ENCODE measurements at places on chromosomes 12 and 14.

DNA sequence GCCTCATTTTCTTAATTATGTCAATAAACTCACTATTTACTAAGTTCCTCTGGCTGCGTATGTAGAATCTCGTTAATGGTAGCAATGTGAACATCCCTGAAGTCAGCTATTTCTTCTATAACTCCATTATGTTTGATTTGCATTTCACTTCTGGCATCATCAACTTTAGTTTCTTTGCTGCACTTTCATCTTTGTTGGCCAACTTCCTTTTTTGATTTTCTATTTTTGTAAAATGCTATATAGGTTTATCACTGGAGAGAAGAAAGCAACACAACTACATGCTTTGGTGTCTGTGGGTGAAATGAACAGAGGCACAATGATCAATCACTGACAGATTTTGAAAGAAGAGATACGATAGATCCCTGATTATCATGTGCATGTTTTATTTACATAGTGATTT lies 58.5 kb upstream of the ATF7IP start:
- DNase-seq = no peak

GRCh38 chr14:100407376-100408102 lies 84.4 kb downstream of the SLC25A47 start:
- no peak for DNase-seq

GRCh38 chr14:72604133-72604532 lies 289.8 kb downstream of the DPF3 start:
- DNase-seq = no peak

DNA sequence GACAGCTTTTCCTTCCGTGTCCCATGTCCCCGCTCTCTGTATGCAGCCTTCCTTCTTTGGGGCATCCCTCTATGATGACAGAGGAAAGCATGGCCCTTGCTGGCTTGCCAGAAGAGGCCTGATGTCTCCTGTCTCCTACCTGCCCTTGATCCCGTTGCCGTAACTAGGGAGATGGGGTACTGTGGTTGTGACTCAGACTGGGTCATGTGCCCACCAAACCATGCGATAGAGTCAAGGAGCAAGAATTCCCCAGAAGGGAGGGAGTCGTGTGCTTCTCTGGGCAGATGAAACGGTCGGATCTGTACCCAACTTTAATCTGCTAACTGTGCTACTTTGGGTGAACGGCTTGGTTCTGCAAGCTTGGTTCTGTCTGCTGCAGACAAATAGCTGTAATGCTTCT lies 99.1 kb upstream of the DYNC1H1 start:
- DNase-seq = no peak

DNA sequence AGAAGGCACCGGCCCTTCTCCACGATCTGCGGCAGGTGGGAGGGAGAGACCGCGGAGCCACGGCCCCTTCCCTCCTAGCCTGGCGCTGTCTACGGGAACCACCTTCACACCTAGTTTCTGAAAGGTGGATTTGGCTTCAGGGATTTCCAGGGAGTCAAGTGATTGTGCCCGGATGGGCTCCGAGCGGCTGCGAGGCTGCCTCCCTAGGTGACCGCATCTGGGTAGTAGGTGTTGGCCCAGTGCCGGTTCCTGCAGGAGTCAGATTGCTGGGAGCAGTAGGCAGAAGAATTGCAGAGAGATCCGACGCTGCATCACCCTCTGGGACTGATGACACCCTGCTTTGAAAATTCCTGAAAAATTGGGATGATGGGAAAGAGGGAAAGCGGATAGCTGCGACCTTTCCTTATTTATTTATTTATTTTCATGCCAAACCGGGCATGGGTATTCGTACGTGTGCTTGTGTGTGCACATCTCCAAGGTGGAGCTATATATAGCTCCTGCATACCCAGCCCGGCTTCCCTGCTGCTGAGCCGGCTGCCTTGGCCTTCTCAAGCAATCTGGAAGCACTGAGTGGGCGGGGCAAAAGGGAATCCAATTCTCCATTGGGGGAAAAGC lies 1.1 kb downstream of the CNTN1 start:
- DNase-seq = no peak

DNA sequence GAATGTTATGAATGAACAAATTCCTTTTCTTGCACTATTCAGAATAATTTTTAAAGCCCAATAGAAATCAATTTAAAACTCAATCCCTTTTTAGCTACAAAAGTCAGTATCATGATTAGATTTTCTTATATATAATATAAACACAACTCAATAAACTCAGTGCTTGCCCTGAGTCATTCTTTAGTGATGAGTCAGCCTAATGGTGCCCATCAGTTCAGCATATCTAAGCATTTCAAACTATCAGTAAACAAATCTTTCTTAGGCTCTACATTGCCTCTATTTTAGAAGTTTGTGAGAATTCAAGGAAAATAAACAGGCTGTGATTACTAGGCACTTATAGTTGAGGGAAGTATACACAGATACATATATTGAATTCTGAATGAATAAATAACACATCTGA lies 179.6 kb downstream of the NELL2 start:
- DNase-seq = no peak

GRCh38 chr14:87785897-87786296 lies 207.1 kb downstream of the GALC start:
- no peak for DNase-seq

- no peak for DNase-seq
These were observed 49.2 kb upstream of the SGPP1 start for GRCh38 chr14:63777024-63777423.

- no peak for DNase-seq
These were observed 339.7 kb downstream of the PRKD1 start for GRCh38 chr14:29587761-29588470.

DNA sequence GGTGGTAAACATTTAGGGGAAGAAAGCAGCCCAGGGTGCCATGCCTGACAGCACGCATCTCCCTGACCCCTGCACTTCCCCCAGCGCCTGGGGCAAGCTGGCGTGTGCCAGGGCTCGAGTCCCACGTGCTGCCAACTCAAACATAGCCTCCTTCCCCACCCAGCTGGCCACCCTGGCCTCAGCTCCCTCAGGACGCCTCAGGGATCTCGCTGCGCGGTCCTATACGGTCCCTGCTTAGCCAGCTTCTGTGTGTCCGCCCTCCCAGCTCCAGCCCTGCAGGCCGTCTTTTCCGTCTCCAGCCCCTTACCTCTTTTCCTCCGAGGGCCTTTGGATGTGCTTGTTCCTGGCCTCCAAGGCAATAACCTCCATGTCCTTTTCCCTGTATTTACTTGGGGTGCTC lies 71.0 kb downstream of the TESC start:
- no peak for DNase-seq

DNA sequence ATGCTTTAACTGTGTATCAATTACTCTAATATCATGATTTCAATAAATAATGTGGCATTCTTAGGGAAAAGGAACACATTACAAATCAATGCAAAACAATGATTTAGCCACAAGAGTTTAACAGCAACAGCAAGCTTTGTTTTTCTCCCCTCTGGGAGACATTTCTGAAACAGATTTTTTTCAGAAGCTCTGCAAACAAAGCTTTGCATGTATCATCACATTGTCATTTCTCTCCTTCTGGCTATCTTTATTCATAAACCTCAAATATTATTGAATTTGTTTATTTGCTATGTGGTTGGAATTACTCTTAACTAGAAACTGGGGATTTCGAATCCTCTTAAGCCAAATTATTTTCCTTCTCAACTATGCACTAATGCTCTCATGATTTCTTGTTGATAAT lies 278.4 kb upstream of the ATXN7L3B start:
- DNase-seq = no peak

DNA sequence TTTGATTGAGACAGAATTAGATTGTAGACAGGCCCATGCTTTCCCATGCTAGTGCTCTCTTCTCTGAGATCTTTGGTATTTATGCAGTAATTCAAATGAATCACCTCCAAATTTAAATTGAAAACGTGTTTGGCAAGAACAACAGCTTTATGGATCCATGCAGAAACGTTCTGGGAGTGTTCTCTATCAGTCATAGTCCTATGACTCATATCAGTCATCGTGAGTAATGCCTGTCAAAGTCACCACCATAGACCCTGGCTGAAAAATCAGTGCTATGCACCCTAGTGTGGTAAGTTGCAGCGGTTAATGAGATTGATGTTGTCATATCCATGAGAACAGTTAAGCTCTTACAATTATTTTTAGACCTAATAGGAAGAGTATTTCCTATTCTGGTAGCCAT lies 90.1 kb upstream of the FOXG1 start:
- DNase-seq = no peak

GRCh38 chr12:104446646-104447421 lies 9.9 kb upstream of the CHST11 start:
- no peak for DNase-seq

DNA sequence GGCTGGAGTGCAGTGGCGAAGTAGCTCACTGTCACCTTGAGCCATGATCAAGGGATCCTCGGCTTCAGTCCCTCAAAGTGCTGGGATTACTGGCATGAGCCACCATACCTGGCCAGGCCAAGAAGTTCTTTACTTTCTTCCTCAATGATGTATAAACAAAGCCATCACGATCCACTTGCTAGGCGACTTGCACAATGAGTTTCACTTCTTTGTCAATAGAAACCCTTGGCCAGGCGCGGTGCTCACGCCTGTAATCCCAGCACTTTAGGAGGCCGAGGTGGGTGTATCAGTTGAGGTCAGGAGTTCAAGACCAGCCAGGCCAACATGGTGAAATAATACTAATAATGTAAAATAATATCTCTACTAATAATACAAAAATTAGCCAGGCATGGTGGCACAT lies 14.4 kb upstream of the SPSB2 start:
- no peak for DNase-seq

- DNase-seq = no peak
These were observed 332 bp upstream of the TBC1D30 start for GRCh38 chr12:64824130-64824499.

- peak; percentile 21 for DNase-seq
These were observed 844 bp downstream of the DPF3 start for GRCh38 chr14:72892879-72893635.

DNA sequence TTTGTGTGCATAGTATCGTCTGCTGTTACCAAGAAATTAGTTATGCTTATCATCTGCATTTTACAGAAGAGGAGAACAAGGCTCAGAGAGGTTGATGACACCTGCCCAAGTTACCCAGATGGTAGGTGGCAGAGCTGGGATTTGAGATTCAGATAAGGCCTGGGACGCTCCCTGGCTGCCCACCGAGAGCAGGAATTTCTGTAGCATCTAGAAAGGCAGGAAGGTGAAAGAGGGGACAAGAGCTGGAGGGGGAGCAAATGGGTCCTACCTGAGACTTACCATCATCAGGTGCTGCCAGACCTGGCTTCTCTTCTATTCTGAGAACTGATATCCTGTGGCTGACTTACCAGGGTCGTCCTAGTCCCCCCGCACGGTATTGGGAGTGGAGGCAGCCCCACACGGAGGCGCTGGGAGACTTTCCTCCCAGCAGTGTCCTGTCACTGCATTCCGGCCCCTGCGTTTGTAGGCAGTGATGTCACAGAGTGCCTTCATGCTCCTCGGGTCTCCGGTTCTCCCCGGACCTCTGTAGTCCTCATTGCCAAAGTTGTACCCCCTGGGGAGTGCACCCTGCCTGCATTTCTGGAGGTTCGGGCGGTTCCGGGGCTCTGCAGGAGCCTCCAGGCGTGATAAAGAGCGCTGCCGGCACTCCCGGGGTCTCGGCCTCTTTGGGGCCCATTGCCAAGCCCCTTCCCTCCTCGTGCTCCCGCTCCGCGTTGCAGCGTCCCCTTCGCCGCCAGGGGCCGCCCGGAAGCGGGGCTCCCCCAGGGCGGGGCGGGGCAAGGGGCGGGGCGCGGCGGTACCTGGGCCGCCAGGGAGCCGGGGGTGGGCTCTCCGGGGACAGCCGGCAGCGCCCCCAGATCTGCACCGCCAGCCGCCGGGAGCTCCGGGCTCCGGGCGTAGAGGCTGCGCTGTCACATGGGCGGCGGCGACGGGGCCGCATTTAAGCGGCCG lies at the start of gene CABP1:
CABP1 (plus strand) TSS at position 856 of the 951 bp plus-strand sequence; CDS start at position 916, 60 bp downstream.
- DNase-seq = peak; percentile 41

DNA sequence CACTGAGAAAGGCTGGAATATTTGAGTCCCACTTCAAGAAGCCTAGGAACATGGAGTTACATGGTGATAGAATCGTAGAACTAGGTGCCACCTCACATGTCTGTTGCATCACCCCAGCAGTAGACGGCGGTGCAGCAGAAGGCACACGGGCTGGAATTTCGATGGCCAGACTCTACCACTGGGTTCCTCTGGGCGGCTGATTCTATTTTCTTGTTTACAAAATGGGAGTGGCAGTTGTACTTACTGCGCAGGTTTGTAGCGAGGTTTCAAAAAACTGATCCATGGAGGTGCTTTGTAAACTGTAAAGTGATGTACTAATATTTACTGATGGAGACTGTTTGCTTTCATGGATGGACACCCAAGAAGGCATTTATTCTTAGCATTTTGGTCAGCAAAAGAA lies 45.7 kb downstream of the WDR20 start:
- no peak for DNase-seq

- no peak for DNase-seq
These were observed 349.1 kb upstream of the CCDC196 start for GRCh38 chr14:66137081-66137480.

DNA sequence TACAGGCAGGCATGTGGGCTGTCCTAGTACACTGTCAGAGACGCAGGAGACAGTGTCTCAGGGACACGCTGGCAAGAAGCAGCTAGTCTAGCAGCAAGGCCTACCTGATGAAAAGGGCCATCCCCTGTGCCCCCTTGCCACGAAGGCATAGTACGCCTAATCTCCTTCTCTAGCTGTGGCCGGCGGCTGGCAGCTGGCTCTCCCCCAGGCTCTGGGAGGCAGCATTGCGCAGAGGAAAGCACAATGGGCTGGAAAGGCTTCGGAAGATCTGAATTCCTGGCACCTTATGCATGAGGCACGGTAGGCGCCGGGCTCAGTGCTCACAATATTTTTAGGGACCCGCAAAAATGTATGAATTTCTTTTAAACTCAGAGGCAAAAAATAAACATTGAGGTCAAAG lies 16.0 kb upstream of the PLEKHH1 start:
- no peak for DNase-seq

DNA sequence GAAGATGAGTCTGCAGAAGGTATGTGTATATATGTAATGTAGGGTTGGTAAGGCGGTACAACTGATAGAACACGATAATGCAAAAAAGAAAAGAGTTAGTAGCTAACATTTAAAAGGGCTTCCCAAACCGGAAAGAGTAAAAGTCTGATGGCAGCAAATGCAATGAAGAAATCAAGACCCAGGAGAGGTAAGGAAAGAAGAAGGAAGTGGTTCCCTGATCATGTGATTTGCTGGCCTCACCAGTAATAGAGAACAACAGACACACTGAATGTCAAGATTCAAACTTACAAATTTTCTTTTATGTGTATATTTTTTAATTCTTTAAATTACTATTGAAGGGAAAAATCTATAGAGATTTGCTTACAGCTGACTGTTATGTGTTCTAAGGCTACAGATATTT lies 18.4 kb downstream of the ZFC3H1 start:
- DNase-seq = no peak

DNA sequence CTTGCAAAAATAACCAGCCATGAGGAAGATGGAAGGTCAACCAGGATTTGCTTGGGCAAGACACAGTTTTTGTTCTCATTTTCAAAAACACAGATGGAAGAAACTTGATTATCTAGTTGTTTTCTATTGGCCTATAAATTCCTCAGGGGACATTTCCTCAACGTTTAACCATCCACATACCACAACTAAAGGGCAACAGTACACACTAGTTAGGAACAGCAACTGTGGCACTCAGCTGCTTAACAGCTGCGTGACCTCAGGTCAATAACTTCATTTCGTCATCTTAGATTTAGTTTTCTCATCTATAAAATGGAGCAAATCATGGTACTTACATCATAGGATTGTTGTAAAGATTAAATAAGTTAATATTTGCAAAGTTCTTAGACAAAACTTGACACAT lies 18.7 kb downstream of the SSTR1 start:
- DNase-seq = no peak

GRCh38 chr14:103126873-103127304 lies 3.6 kb downstream of the TNFAIP2 start:
- DNase-seq = no peak

- DNase-seq = no peak
These were observed 88.7 kb upstream of the MUCL1 start for GRCh38 chr12:54765652-54766051.

Data from activated naive CD4-positive, alpha-beta T cell treated with anti-CD3 and anti-CD28 coated beads for 36 hours (primary cell).